ENCODE measurements at places on chromosomes 2 and 18.

GRCh38 chr2:84808279-84808678 is 72.6 kb downstream of the TRABD2A start:
- no peak for DNase-seq

DNA sequence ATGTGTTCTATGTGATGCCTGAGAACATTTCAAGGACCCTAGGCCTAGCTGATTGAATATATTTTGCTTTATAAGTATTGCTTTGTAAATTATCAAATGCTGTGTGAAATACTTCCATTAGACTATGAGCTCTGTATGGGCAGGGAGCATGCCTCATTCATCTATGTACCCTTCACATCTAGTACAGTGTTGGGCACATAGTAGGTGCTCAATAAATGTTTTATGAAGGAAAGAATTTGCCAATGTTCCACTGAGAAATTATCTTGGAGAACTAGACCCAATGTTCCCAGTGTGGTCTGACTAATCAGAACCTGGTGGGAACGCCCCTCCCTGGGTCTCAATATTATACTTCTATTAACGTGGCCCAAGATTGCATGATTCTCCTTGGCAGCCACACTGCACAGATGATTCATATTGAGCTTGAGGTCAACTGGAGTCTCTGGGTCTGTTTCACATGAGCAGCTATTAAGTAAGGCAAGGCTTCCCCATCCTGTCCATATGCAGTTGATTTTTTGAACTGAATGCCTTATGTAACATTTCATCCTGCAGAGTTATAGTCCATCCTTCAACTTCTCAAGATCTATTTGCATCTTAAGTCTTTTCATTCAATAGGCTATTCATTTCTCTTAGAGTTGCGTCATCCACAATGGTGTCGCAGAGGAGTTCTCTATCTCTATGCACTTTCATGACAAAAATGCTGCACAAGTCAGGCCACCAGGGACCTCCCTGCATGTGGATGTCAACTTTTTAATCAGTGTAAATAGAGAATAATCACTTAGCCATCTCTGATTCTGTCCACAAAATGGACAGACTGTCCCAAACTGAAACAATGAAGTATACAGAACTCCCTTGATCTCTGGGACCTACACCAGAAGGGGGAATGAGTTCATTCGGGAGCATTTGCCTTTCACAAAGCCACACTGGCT is 257.6 kb downstream of the CYP26B1 start:
- no peak for DNase-seq

DNA sequence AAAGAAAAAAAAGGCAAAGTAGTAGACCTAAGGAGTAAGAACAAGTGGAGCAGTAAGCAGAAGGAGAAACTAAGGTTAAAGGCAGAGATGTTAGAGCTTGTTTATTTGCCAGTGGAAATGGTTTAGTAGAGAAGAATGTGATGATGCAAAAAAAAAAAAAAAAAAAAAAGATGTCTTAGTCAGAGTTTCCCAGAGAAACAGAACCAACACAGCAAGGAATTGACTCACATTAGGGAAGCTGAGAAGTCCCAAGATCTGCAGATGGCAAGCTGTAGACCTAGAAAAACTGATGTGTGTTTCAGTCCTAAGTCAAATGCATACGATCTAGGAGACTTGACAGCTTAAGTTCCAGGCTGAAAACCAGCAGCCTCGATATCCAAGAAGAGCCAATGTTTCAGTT is 1548.8 kb upstream of the LRRTM1 start:
- no peak for DNase-seq

DNA sequence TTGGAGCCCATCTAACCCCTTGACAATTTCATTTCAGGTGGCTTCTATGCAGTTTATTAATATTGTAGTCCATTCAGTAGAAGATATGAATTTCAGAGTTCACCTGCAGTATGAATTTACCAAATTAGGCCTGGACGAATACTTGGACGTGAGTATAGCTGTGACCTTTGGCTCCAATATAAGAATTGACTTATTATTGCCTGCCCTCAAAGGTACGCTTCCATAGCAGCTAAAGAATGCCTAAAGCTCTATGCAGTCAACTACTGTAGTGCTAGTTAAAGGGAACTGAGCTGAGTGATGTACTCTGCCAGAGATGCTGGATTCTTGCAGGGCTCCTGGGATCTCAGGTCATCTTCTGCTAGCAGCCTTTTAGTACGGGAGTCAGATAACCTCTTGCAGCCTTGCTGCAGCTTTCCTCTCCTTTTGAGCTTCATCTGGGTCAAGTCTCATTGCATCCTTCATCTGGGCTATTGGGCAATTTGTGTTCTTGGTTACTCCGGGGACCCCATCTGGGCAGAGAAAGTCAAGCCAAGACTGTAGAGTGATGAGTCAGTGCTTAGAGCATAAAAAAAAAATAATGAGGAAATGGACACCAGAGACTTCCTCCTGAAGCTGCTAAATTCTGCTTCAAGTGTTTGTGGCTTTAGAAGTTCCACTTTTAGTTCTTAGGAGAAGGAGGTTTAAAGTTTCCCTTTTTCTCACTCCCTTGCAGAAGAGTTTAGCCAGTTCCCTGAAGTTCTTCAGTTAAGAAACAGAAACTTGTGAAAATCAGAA is 105.6 kb downstream of the PRPF40A start:
- DNase-seq: no peak

DNA sequence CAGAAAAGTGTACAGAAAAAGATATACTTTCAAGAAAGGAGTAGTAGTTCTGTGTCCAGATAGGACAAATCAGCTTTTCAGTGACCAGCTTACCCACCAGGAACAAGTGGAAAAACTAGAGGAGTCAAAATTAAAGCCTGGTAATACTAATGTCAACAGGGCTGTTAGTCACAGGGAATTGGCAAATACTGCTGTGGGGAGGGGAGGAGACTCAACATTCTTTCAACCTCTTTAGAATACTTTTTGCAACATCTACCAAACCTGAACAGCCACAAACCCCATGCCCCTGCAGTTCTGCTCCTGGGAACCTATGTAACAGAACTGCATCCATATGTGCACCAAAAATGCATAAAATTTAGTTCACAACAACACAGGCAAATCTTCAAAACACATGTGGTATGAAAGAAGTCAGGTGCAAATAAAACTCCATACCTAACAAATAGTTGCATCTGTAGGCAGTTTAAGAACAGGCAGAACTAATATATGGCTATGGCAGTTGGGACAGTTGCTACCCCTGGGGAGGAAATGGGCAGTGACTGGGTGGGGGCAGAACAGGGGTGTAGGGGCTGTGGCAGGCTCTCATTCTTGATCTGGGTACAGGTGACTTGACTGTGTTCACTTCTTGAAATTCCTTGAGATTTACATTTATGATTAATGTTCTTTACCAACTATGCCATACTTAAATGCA is 9.7 kb downstream of the CMPK2 start:
- DNase-seq: peak; percentile 11

- DNase-seq: no peak
Measured at GRCh38 chr2:171852366-171852888, 41.6 kb downstream of the SLC25A12 start.

- no peak for DNase-seq
Measured at GRCh38 chr2:217008794-217009193, 148.9 kb upstream of the TNP1 start.

GRCh38 chr2:104472076-104472475 is 381.8 kb upstream of the POU3F3 start:
- no peak for DNase-seq

GRCh38 chr2:54482715-54483114 is 26.6 kb downstream of the SPTBN1 start:
- DNase-seq: no peak

DNA sequence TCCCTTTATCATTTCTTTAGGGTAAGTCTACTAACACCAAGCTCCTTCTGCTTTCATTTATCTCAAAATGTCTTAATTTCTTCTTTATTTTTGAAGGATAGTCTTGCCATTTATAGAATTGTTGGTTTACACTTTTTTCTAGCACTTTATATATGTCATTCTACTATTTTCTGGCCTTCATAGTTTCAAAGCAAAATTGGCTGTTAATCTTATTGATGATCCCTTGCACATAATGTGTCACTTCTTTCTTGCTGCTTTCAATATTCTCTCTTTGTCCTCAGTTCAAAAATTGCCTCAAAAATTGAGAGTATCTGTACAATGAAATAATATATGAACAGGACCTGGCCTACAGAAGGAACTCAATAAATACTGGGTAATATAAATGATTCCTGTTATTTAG is 7.9 kb upstream of the TANK start:
- DNase-seq: no peak

DNA sequence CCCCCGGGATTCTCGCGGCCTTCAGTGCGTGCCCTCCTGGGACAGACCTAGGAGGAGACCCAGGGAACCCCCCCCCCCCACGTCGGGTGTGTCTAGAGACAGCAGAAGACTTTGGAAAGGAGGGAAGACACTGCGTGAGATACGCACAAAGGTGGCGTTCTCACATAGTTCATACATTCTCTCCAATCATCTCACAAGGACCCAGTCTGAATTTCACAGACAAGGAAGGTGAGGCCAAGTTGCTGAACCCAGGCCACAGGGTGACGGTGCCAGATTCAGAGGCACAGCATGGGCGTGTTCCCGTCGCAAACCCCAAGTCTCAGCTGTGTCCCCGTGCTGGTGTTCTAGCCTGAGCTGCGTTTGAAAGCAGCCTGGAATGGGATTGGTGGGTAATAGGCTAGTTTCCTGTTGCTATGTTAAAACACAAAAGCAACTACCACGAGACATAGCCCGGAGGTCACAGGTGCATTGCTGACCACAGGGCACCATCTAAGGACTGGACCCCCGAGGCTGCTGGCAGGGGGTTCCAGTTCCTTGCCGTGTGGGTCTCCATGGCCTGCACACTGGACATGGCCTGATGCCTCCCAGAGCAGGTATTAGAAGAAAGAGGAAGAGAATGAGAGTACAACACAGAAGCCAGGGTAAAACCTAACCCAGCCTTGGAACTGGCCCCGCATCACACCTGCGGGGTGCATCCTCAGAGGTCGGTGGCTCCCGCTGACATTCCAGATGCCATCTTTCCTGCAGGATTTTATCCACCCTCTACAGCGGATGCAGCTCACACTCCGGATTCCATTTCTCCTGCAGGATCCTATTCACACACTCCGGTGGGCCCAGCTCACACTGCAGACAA is 1.1 kb upstream of the PXDN start:
- no peak for DNase-seq

Data from Caco-2 (cell line).